Smooth muscle cell of the brain vasculature (primary cell): ENCODE measurements at places on chromosomes 1 and 21.

DNA sequence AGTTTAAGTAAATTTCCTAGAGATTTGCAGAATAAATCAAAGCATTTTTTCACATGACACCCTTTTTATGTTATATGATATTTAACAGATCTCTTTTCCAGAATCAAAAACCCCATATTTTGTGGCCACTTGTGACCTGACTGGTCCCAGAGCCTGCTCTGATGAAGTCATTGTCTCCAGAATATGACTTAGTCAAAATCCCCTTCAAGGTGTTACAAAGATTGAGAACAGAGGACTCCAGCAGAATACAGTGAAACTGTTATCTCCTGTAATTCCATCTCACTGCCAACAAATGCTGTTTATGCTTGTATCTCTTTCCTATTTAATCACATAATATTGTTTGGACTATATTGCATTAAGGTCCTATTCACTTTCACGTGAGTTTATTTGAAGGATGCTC, 25.6 kb downstream of the RGS1 start:
- no peak for DNase-seq

DNA sequence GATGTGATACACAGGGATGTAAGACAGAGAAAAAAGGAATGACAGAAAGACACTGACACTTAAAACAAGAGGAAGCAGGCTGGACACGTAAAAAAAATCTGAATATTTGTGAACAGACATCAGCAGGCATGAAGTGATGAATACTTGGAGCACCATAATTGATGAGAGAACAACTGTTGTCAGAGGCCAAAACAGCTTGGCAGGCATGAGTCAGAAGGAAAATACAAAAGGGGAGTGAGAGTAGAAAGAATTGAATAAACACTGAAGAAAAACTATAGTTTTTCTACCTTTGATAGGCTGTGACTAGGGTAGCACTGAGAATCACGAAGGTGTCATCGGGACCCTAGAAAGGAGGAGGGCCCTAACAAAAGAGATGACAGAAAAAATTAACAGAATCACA, 21.6 kb upstream of the GUCA2A start:
- no peak for DNase-seq

DNA sequence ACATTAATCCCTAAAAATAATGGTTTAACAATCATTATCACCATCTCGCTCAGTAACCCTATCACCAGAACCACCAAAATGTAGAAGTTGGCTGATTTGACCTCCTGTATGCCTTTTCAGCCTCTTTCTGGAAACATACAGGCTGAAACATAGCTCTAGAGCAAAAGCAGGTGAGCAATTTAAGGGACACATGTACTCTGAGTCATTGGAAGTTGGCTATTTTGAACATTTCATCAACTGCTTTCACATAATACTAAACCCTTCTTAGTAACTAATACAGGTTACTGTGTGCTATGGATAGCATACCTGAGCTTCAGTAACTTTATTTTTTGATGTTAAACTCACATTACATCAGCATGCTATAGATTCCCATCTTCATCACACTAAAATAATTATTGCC, 19.8 kb upstream of the DDAH1 start:
- DNase-seq: no peak

DNA sequence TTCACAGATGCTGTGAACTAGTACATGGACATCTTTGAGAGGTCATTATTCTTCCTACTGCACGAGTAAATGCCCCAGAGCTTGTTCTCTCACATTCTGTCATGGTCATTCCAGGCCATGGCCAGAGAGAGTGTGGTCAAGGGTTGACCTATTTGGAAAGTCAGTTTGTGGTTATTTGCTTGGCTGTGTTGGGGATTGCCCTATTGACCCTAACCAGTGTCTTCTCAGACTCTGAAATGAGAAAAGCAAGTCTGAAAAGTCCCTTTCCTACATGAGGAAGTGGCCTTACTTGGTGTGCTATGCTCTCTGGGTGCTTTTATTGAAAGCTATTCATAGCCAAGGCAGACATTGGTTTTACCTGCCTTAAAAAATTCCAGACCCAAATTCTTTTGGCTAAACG, 26.6 kb downstream of the CLIC6 start:
- DNase-seq: no peak

DNA sequence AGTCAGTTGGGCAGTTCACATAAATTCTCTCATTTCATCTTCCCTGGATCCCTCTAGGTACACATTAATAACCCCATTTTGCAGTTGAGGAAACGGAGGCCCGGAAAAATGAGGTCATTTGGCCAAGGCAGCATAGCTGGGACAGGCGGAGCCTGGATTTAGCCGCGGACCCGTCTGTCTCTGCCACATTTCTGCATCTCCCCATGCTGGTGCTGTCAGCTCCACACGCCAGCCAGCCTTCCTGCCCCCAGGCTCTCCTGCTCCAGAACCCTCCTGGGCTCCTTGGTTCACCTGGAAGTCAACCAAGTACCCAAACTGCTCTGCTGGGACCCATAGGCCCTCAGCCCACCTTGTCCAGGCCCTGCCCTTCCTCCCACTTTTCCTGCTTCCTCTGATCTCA, 7.6 kb downstream of the FOXO6 start:
- DNase-seq: no peak

DNA sequence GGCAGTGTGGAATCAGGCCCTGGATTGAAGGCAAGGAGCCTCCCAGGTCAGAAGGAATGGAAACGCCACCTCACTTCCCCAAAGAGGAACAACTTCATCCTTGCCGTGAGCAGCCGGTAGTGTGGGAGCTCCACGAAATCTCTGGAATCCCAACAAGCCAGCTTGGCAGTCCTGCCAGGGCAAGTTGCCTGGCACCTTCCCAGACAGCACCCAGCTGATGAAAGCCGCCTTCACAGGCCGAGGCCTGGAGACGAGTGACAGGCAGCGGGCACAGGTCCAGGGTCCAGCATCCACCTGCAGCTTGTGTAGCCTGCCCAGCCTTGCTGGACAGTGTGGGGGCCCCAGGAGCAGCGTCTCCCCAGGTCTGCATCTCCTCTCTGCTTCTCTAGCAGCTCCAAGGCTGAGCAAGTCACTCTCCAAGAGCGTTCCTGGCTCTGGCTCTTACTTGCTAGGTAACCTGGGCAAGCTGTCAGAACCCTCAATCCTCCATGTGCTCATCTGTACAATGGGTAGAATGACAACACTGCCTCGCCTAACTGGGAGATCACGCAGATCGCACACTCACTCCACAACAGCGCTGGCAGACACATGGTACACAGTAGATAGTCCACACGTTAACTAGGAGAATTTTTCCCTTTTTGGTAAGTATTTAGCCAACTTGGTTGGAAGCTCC, 43.0 kb downstream of the ACOT7 start:
- no peak for DNase-seq

- no peak for DNase-seq
Observed at GRCh38 chr1:39857126-39857878, 26.0 kb downstream of the TRIT1 start.

GRCh38 chr21:17387030-17387617, 125.7 kb upstream of the CXADR start:
- DNase-seq: peak; percentile 52

GRCh38 chr1:54081306-54082270, 28.2 kb downstream of the TCEANC2 start:
- DNase-seq: peak; percentile 21

GRCh38 chr1:92784021-92784638, 778 bp downstream of the EVI5 start:
- DNase-seq: no peak
